ENCODE measurements at places on chromosomes 1 and 21.

DNA sequence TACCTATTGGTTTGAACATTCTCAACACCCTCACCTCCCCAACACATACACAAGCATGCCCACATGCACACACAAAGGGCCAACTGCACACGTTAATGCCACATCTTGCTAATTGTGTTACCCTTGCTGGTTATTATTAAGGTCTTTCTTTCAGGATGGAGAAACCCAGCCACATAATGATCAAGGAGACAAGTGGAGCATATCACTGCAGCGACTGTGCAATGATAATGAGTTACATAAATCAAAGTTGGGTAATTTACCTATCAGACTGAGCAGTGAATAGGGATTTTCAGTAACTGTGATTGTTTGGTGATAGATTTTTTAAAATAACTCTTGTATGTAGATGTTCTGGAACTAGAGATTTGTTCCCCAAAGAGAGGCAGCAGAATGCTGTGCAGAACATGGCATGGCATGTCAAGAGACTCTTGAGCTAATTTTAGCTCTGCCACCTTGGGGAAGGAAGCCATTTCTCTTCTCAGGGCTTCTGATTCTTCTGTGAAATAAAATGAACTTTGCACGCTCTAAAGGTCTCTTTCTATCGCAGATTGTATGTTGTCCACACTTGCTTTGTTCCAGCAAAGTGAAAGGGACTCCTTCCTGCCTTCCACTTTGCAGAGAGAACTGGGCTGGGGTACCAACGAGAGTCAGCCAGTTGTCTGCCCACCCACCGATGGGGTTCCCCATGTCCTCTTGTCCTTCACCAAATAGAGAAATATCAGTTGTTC is 126.0 kb upstream of the CAMK1G start:
- no peak for DNase-seq

DNA sequence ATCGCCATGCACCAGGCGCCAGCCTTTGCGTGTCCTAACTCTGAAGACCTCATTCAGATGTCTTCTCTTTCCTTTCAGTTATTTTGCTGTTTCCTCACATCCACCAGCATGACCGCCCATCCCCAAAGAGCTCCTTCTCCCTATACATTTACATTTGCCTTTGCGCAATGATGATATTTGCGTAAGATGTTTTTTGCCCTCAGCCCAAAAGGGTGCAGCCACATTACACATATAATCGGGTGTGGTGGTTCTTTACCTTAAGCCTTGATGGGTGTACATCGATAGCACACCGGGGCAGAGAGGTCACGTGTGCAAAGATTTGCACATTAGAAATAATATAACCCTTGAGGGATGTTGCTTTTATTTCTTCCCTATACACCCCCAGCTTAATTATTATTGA is 192.8 kb downstream of the HUNK start:
- DNase-seq: no peak

DNA sequence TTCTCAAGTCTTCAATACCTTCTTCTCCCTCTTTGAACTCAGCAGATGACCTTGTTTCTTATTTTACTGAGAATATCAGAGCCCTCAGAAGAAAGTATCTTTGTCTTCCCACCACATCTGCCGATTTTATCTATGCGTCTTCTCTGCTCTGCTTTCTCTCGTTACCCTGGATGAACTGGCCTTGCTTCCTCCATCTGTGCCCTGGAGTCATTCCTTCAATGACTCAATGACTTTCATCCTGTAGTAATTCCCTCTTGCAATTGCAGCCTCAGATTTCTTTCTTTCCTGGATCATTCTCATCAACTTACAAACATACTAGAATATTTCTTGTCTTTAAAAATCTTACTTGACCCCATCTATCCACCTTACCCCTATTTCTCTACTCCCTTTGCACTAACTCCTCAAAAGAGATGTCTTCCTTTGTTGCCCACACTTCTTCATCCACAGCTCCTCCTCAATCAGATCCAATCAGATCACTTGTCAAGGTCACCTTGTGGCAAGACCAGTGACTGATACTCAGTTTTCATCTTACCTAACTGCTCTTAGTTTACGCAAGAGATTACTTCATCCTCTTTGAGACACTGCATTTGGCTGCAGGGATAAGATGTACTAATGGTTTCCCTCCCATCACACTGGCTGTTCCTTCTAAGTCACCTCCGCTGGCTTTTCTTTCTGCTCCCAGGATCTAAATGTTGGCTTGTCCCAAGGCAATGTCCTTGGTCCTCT is 8.2 kb upstream of the TGFBR3 start:
- no peak for DNase-seq

- no peak for DNase-seq
These were observed 939 bp upstream of the CCN1 start for GRCh38 chr1:85579622-85580021.

DNA sequence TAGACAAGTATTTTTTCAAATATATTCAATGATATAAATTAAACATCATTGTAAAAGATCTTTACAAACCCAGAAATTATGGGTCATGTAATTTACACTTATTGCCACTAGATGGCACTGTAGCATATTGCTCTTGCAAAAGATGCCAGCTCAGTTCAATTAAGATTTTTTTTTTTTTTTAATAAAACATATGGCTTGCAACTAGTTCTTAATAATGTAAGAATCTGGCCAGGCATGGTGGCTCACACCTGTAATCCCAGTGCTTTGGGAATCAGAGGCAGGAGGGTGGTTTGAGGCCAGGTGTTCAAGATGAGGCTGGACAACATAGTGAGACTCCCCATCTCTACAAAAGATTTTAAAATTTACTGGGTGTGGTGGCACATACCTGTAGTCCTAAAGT is 49.4 kb upstream of the DESI2 start:
- no peak for DNase-seq

DNA sequence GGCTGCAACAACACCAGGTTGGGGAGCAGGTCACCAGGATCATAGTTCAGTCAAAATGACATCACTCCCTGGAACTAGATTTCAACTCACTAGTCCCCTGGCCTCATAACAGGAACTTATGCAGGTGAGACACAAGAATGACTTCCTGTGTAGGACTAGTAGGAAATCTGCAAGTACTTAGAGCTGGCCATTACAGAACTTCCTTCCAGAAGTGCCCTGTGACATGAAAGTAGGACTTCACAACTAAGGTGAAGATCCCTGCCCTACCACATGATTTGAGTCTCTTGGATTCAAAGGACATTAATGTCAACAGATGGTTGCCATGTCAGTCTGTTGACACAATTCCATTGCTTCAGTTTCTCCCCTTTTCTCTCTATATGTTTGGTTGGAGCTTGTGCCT is 223.1 kb downstream of the RPS6KC1 start:
- DNase-seq: no peak

- DNase-seq: no peak
These were observed 50.0 kb upstream of the IGSF21 start for GRCh38 chr1:18057623-18058022.

DNA sequence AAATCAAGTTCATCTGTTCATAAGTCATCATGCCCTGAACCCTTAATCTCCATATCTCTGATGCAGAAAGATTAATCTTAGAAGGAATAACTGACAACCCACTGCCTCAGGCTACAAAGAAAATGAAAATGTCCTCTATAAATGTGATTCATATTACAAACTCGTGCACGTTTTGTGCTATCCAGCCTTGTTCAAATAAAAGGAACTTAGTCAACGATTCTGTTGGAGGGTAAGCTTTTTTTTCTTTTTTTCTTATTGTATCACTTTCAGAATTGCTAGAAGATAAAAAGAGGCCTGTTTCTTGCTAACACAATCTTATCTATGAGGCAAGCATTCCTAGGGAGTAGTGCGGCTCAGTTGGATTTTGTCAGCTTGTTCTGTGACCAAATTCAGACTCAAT is 228.4 kb downstream of the TM2D1 start:
- no peak for DNase-seq

DNA sequence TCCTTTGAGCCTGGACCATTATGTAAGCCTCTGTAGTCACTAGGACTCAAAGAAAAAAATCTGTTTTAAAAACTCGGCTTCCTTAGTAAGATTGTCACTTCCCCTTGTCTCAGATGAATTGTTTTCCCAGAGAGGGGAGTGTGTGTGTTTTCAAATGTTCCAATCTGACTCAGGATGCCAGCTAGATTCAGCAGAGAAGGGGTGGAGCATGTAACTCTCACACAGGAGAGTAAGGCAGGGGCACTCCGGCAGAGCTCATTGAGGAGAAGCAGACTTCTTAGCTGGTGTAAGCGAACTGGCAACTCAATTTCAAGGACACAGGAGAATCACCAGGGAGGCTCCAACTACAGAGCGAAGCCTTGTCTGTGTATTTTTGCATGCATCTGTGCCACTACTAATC is 623.2 kb downstream of the LMO4 start:
- DNase-seq: no peak

Measured in stimulated activated CD8-positive, alpha-beta memory T cell treated with anti-CD3 and anti-CD28 coated beads, Interleukin-15, amount 100 ng/mL, for 1 hour (primary cell).